Left cardiac atrium (tissue), 4 donors: ENCODE measurements at places on chromosomes 5 and 9. TPM values are rescaled to one million over a fixed set of nuclear protein-coding genes. Genes with fewer than 3 reads are reported as not detected.

PLK2 gene
- total RNA-seq, result 46.3 TPM

ARHGEF28 gene
- 3.1 TPM for total RNA-seq

PAEP gene
- total RNA-seq, result not detected

EXD3 gene
- total RNA-seq, result 8.0 TPM

WNK2 gene
- total RNA-seq, result 175 TPM

TMEM232 gene
- 2.1 TPM for total RNA-seq

OR1L6 gene
- not detected for total RNA-seq

CDHR2 gene
- total RNA-seq, result 0.29 TPM

SCAMP1 gene
- 32.8 TPM for total RNA-seq

- no peak for DNase-seq
Observed at GRCh38 chr5:119353213-119353612, 2.6 kb upstream of the TNFAIP8 start.

DNA sequence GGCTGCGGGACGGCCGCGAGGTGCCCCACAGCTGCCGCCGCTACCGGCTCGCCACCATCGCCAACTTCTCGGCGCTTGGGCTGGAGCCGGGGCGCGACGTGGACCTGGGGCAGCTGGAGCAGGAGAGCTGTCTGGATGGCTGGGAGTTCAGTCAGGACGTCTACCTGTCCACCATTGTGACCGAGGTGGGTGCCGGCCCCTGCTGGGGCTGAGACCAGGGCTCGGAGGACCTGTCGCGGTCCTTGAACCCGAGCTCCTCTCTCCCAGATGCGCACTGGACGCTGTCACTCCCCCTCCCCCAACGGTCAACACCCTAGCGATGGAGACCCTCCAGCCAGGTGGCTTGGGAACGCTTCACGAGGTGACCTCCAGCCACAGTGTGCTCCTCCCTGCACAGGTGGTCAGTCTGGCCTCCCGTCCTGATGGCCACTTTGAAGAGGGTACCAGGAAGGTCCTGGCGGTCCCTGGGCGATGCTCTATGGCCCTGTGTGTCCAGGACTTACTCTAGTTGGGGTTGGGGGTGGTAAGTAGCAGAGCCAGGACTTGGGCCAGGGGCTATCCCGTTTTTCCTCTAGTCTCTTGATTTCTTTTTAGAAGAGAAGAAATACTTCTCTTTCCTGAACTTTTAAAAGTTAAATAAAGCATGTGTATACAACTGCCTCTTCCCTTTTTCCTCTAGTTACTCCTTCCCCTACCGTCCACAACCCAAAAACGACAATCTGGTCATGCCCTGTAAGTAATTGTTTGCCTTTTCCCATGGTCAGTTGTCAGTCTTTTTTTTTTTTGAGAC is 866 bp downstream of the SLC22A5 start:
- peak; percentile 34 for DNase-seq

GRCh38 chr5:161403996-161404395 is 142.5 kb downstream of the GABRB2 start:
- DNase-seq, result no peak

DNA sequence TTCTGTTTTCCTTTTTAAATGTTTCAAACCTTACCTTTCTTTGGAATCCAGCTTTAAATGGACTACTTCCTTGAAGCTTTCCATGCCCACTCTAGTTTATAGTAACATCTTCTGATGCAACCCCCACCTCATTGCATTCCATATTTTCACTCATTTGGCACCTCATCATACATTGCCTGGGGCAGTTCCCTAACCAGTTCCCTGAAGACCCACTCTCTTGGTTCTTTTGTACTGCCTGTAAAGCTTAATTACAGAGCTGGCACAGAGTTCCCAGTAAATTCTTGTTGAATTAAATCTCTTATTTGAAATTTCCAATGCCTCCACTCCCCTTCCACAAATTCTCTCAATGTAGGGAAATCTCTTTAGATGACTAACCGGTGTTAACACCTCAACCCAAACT is 257.2 kb downstream of the ARRDC3 start:
- no peak for DNase-seq

- DNase-seq, result no peak
Observed at GRCh38 chr5:150503386-150503785, 4.5 kb upstream of the NDST1 start.

GRCh38 chr5:10354048-10354872 is 765 bp downstream of the MARCHF6 start:
- peak; percentile 38 for DNase-seq

DNA sequence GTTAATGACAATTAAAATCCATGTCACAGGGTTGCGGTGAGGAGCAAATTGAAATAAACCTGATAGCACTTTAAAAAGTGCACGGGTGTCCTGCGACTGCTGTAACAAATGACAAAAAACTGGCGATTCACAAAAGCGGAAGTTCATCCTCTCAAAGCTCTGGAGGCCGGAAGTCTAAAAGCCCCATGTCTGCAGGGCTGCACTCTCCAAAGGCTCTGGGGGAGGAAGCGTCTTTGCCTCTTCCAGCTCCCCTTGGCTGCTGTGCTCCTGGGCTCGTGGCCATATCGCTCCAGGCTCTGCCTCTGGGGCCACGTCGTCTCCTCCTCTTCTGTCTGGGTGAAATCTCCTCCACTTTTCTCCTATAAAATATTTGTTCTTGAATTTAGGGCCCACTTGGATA is 273.9 kb upstream of the IRX2 start:
- no peak for DNase-seq

DNA sequence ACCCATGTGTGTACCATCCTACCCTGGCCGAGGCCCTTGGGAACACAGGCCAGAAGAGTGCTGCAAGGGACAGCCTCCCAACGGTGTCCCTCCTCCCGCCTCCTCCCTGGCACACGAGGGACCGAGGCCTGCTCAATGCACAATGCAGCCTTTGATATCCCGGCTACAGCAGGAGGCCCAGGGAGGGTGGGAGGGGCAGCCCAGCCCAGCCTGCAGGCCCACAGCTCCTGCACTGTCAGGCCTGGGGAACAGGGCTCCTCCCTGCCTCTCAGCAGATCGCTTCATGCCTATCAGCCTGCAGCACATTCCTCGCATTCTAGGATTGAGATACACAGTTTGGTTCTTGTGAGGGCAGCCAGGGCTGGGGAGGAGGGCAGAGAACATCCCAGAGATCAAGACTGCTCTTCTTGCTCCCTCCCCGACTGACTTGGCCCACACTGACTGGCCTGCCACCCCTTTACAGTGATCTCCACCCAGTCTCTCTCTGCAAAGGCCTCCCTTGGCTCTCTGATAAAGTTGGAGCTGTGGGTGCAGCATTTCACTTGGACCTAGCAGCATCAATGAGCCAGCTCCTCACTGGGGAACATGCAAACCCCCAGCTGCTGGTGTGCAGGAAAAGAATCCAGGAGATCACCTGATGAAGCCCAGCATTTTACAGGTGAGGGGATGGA is at the start of gene SH3TC2:
SH3TC2 (minus strand) TSS at position 46 of the 671 bp plus-strand sequence; CDS start at position 6, 40 bp downstream.
- peak; percentile 63 for DNase-seq

- DNase-seq, result no peak
Observed at GRCh38 chr5:136018814-136019783, 9.7 kb upstream of the TGFBI start.

DNA sequence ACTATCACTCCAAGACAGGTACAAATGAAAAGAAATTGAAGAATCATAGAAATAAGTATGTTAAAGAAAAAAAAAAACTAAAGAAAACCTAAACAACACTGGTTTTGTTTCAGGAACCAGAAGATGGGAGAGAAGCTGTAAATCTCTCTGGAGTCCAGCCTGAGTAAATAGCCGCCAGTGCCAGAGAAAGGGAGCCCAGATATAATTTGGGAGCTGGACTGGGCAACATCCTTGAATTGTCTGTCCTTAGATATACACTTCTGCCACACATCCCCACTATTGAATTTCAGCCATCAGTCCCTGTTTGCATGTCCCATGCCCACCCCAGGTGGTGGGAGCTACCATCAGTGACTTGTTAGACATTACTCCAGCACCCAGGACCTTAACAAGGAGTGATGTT is 979.6 kb downstream of the DTWD2 start:
- no peak for DNase-seq

GRCh38 chr9:106771608-106772007 is 91.4 kb upstream of the ZNF462 start:
- peak; percentile 30 for DNase-seq

GRCh38 chr5:75337366-75338021 is 474 bp downstream of the HMGCR start:
- no peak for DNase-seq

- no peak for DNase-seq
Observed at GRCh38 chr5:25009063-25009462, 364.3 kb upstream of the CDH10 start.

DNA sequence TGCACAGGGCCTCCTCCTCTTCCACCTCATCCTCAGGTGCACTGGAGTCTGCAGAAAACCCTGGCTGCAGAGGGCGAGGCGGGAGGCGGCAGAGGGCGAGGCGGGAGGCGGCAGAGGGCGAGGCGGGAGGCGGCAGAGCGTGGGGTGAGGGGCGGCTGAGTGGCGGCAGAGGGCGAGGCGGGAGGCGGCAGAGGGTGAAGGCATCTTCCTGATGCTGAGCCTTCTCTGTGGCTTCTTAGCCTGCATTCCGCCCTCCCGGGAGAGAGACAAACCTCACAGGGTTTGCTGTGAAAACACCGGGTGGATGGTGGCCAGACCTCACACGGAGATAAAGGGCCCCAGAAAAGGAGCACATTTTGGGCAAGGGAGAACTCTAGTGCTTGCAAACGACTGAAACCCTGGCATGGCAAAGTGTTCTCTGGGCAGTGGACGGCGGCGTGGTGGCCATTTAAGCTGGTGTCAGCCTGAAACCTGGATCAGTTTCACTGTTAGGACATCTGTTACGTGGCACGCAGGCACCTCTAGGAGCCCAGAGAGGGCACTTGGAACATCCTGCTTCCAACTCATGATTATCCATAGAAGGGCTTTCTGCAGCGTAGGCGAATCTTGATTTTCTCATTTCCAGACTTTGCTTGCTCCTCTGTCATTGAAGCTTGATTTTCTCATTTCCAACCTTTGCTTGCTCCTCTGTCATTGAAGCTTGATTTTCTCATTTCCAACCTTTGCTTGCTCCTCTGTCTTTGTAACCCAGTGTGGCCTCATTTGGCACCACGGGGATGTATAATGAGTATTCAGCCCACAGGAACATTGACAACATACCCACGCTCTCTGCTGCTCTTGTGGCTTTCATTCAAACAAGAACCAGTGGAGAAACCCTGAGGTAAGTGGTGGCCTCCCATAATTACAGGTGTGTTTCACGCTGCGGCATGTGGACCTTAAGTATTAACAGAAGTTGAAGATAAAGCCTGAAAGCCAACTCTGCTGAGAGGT is 16.3 kb upstream of the PLEKHG4B start:
- DNase-seq, result no peak

DNA sequence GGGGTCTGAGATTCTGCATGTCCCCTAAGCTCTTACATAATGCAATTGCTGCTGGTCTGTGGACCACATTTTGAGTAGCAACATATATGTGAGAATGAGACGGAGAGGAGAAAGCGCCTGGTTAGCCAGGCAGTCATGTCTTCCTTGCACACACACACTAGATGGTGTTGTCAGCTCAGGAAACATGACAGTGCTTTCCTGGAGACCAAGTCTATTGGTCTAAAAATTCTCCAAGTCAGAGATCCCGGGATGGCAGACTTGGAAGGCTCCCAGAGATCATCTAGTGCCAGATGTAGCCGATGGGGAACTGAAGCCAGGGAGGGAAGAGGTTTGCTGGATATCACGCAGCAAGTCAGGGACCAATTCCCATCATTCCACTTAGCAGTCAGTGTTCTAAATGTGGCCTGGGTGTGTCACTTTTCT is 53.4 kb downstream of the GALNT12 start:
- DNase-seq, result peak; percentile 85

DNA sequence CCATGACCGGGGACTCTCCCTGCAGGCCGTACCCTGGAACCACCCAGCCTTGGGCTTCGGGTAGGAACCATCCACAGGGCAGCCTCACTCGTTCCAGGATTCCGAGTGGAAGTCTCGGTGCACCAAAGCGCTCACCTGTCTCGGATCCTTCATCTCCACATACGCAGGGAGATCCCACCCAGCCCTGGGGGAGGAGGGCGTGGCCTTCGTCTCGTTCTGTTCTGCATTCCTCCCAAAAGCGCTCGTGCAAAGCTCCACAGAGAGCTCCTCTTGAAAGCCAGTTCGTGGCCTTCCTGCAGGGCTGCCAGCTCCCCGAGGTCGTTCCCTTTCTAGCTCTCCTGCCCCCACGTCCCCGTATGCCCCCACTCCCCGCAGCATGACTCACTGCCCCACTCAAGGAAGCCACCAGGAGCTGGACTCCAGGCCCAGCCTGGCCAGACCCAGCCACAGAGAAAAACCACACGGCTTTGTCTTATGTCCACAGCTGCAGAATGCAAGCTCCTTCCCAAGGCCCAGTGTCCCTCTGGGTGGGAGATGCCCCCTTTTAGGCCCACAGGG is 65.0 kb upstream of the SARDH start:
- DNase-seq, result no peak

DNA sequence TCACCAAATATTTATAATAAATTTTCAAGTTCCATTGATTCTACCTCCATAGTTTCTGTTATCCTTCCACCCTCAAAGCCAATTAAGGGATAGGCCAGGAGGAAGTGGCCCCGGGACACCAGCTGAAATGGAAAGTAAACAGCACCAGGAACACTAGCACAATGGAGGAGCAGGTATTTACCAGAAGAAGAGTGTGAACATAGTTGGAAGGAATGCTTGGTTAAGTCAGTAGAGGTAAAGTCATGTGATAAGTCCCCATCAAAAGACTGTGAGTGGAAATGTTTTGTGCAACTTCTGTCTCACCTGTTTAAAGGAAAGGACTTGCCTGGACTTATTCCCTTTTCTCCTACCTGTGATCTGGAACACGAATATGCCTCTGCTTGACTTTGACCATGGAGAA is 146.7 kb upstream of the RAI14 start:
- DNase-seq, result no peak

DNA sequence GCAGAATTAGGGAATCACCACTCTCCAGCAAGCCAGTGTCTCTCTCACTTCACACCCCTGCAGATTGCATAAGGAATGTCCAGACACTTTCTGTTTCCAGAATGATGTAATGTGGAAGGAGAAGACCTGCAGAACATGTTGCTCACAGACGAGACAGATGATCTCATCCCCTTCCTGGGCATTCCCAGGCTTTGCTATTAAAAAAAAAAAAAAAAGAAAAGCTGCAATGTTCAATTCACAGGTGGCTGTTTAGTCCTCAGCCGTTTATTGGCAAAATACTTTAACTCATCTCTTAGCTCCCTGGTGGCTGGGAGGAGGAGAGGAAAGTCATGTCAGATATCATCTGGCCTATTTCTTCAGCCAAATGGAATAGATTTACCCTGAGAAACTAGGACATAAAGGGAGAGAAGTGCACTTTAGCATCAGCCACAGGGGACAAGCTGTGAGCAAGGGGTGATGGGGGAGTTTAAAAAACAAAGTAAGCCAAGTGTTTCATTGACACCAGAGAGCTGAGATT is 95.9 kb upstream of the TNC start:
- DNase-seq, result no peak

DNA sequence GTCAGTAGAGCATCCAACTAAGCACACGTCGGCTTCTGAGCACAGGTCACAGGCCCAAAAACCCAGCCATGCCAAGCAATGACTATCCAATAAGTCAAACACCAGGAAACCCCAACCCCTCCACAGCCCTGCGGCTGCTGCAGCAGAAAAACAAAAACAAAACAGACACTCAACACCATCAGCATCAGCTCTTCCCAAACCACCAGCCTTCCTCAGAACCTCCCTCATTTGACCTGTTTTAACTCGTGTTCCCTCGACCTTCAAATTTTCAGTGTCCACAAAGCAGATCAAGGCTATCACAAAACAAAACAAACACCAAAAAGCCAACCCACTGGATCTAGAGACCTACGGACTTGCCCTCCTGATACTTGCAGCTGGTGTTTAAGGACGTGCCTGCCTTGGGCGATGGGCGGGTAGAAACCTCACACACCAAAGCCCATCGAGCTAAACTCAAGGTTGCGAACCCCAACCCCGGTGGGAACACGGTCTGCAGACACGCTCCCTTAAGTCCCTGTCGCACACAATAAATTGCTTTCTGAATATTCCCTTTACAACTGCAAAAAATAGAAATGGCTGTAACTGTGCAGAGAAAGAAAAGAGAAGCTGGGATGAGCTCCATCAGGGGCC is 247.1 kb upstream of the ANKRD55 start:
- peak; percentile 36 for DNase-seq
